CD8-positive, alpha-beta memory T cell (primary cell): ENCODE measurements at places on chromosomes 5 and 9. TPM values are rescaled to one million over a fixed set of nuclear protein-coding genes. Genes with fewer than 3 reads are reported as not detected.

- DNase-seq: no peak
Measured at GRCh38 chr5:66440202-66440680, 156.0 kb upstream of the MAST4 start.

LHX2 gene
- polyA plus RNA-seq: not detected

- no peak for DNase-seq
Measured at GRCh38 chr5:132663771-132664695, 6.1 kb downstream of the IL13 start.

INSL6 gene
- polyA plus RNA-seq: not detected

IFNA2 gene
- not detected for polyA plus RNA-seq

- no peak for DNase-seq
Measured at GRCh38 chr5:92769978-92770377, 811.0 kb downstream of the NR2F1-AS1 start.

ADAMTS16 gene
- polyA plus RNA-seq: not detected

GRCh38 chr5:58498340-58498942, 7.2 kb downstream of the GAPT start:
- no peak for DNase-seq

DNA sequence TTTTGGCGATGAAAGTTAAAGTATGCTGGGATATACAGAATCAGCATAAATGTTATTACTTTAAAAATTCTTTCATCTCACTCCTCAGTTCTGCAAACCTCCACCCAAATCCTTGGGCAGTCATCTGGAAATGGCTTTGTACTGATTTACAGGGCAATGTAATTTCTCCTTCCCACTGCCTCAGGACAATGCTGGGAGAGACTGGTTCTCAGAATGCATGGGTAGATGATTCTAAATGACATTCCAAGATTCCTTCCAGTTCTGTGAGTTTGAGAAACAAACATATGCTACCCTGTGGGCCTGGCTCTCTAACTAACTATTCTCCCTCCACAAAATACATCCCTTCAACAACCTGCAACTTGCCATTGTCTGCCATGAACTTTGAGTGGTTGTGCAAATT, 7.5 kb upstream of the PSAT1 start:
- no peak for DNase-seq

GRCh38 chr5:79893485-79893884, 97.6 kb downstream of the MTX3 start:
- DNase-seq: no peak

DNA sequence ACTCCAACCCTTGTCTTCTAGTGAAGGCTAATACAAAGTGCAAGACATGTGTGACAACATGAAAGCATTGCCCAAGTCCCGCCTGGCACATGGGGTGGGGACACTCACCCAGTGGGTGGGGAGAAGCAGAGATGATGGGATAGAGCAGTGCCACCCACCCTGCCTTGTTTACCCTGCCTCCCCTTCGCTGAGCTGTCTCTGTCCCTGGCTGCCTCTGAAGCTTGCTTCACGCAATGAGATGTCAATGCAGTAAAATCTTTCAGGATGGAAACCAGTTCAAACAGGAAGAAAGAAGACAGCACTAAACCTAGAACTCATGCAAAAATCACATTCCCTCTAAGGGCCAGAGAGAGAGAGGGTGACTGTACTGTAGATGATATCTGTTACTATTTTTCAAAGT, 148.0 kb downstream of the INSYN2B start:
- no peak for DNase-seq

PDE6A gene
- polyA plus RNA-seq: not detected

GRCh38 chr5:96144289-96144688, 182.6 kb upstream of the ELL2 start:
- DNase-seq: no peak

GRCh38 chr5:20656262-20656661, 668.3 kb upstream of the CDH18 start:
- no peak for DNase-seq

FGF1 gene
- not detected for polyA plus RNA-seq

GRCh38 chr5:58327289-58327688, 132.6 kb downstream of the PLK2 start:
- DNase-seq: no peak

DNA sequence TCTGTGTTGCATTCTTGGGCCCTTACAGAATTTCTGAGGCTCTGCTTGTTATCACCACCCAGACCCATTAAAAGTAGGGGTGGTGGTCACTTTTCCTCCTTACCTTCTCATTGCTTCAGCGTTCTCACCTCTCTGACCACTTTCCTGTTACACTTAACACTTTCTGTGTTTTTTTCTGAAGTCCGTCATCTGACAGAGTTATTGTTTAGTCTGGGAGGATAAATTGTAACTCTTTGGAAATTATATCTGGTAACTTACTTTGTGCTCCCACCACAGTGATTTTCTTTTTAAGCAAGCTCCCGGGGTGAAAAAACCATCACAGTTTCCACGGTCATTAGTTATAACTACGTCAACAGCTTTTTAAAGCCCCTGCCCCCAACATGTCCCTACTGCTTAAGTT, 211.2 kb upstream of the OTULINL start:
- DNase-seq: no peak

DNA sequence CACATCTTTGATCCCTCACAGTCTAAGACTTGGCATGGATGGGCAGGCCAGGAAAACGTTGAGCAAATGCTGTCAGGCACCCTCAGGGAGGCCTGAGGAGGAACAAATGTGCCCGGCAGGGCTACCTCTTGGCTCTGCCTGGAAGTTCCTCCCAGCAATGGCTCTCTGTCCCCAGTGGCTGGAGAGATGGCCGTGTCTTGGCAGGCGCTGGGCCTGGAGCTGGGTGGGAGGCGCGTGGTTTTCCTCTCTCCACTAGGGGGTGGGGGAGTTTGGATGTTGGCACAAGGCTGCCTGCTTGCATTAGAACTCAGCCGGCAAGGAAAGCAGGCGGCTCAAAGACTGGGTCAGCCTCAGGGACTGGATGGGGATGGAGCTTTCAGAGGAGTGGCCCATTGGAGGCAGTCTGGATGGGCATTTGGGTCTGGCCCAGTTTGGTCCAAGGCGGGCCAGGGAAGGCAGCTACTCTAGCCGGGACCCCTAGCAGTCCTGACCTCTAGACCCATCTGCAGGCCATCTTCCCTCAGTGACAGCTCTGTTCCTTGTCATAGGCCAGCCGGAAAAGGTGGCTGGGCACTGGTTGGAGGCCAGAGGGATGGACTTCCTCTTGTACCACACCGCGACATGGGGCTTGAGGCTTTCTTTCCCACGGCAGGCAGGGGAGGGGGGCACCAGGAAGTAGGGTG, 68.2 kb upstream of the STC2 start:
- DNase-seq: no peak

GRCh38 chr9:136318776-136319241, 8.5 kb upstream of the GPSM1 start:
- DNase-seq: no peak

DNA sequence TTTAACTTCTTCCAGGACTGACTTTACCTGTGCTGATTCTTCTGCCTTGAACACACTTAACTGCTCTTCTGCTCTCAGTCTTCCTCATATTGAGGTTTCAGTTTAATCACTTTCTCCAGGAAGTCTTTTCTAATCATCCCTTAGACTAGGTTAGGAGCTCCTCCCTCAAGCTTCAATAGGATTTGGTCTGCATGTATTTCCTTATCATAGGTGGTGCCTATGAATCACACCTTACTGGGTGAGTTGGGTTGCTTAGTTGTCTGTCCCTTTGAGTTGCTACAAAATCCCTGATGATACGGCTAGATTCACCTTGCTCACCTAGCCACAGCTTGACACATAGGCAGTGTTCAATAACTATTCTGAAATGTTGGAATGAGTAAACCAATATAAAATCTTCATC, 164.4 kb downstream of the DNAH5 start:
- DNase-seq: no peak

DNA sequence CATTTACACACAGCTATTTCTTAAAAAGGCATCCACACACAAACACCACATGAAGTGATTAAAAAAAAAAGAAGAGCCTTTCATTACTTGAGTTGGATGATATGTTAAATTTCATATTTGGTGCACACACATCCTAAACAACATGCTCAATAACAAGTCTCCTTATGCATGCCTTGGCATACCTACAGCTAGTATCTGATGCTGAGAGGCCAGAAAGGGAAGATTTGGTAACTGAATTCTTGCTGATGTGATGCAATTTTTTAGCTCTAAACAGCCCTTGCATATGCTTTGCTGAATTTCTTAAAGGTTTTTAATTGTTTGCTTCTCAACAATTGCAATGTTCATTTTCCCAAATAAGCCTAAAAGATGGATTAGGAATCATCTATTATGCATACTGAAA, 338.8 kb downstream of the ARL15 start:
- no peak for DNase-seq

THBS4 gene
- not detected for polyA plus RNA-seq

- no peak for DNase-seq
Measured at GRCh38 chr5:31819926-31820516, 181.1 kb downstream of the PDZD2 start.

- DNase-seq: no peak
Measured at GRCh38 chr5:174323878-174324281, 278.4 kb downstream of the NSG2 start.

DNA sequence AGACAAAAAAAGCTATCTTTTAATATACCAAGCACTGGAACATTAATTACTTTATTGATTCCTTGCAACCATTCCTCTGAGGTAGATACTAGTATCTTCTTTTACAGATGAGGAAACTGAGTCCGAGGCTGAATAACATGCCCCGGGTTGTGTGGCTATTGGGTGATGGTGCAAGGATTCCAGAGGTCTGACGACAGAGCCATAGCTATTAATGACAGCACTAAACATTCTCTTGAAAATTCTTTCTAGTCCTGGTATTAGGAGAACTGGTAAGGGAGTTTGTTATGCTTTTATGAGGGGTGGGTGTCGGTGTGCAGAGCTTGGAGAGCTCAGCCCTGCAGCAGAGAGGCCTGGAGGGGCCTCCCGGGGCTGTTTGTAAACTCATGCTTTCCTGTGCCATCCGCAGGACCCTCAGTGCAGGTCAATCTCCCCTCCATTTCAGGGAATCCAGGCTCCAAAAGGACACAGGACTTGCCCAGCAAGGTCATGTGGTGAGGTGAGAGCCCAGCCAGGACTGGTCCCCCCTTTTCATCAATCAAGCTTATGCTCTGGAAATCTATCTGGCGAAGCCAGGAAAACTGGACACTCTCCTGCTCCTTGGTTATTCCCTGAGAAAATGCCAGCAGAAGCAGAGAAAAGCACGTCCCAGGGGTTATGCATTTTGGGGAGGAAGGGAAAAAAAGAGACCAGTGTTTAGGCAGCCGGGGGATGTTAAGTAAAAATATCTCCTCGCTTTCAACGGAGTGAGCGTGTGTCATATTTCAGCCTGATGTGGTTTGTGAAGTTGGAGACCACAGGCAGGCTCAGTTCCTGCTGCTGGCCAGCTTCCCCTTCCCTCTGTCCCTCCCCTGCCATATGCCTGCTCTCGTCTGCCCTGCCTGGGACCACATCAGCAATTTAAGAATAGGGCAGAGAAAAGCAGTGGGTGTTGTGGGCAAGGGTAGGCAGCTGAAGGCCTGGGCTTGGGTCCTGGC, 3.7 kb downstream of the GSN start:
- no peak for DNase-seq

GRCh38 chr9:83307066-83307724, 231.0 kb downstream of the FRMD3 start:
- DNase-seq: no peak

ZDHHC11 gene
- polyA plus RNA-seq: not detected

CDHR2 gene
- not detected for polyA plus RNA-seq

- no peak for DNase-seq
Measured at GRCh38 chr5:102830241-102830640, 75.1 kb downstream of the PAM start.

GRCh38 chr5:62306896-62307689, 1.1 kb downstream of the KIF2A start:
- DNase-seq: peak; percentile 75
